ENCODE measurements at places on chromosomes 4 and X.

DNA sequence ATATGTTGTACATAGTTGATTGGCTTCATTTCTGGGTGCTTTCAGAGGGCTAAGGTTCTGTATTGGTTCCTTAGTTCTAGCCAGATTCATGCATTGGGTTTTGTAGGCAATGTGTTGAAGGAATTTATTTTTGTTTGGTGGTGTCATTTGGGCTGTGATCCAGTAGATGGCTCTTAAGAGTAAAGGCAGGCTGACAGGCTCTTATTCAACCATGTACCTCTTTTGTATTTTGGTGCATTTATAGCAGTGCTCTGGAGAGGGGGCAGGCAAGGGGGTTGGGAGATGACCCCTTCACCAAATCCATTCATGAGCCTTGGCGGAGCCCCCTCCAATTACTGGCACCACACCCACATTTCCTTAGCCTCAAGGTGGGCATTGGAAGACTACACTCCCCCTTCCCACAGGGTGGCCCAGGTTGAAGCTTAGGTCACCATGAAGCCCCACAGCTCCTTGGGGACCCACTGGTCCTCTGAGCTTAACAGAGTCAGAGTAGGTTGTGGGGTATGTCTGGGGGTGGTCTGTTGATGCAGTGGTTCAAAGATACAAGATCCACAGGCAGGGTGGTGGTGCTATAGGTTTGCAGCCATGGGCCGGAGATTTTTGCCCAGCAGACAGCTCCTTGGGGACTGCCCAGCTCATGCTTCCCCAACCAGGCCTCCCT is 143.0 kb upstream of the GNPDA2 start:
- DNase-seq, result no peak

GRCh38 chrX:113743069-113743468 is 840.8 kb upstream of the HTR2C start:
- DNase-seq, result no peak

DNA sequence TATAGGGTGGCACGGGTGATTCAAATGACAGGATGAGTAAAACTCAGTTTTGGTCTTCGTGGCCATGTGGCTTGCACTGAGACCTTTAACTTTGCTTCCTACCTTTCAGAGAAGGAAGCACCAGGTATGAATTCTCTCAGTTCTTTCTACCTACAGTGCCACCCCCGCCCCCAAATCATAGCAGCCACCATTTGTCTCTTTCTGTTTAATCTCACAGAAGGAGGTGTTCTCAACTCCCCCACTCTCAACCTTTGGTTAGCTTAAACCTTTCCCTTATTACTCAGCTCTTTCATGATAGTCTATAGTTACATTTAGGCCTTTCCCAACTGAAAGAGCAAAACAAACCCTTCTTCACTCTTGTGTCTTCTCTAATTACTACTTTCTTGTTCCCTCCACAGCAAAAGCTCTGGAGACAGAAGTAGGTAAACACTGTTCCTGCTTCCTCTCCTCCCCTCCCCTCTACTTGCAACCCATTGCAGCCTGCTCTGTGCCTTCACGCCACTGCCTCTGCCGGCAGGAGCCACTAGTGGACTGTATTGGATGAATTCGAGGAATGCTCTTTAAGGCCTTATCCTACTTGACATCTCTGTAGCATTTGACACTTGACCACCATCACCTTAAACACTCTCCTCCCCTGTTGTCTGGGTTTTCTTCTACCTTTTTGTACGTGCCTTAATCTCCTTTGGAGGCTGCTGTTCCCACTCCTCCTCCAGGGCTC is 123.7 kb downstream of the AFF1 start:
- no peak for DNase-seq

- DNase-seq, result no peak
Observed at GRCh38 chrX:44974451-44974850, 101.5 kb downstream of the KDM6A start.

GRCh38 chr4:17385403-17385802 is 126.5 kb downstream of the QDPR start:
- no peak for DNase-seq

DNA sequence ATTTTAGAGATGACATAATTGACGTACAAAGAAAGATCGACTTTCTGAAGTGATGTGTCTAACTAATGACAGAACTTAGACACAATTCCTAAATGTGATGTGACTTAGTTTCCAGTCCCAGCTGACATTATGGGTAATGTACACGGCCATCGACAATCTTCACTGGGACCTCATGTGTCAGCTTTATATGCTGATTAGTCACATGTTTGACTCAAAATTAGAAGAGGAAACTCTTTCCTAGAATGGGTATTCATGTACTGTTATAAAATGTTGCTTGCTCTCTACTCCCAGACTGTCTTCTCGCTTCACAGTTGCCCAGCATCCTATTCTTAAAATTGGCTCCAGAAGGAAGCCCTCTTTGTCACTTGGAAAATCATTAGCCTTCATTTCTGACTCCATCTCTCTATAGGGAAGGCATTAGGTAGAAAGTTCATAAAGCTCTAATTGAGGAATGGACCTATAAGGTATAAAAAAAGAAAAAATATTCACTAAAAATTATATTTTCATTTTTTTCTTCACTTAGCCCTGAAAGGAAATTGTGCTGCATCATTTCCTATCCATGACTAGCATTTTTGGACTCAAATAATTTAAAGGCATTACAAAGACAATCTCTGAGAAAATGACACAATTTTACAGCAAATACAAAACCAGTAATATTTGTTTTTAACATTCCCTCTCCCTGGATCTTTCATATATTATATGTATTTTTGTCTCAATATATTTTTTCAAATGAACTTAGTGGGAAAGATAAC is 554.6 kb downstream of the INPP4B start:
- no peak for DNase-seq

DNA sequence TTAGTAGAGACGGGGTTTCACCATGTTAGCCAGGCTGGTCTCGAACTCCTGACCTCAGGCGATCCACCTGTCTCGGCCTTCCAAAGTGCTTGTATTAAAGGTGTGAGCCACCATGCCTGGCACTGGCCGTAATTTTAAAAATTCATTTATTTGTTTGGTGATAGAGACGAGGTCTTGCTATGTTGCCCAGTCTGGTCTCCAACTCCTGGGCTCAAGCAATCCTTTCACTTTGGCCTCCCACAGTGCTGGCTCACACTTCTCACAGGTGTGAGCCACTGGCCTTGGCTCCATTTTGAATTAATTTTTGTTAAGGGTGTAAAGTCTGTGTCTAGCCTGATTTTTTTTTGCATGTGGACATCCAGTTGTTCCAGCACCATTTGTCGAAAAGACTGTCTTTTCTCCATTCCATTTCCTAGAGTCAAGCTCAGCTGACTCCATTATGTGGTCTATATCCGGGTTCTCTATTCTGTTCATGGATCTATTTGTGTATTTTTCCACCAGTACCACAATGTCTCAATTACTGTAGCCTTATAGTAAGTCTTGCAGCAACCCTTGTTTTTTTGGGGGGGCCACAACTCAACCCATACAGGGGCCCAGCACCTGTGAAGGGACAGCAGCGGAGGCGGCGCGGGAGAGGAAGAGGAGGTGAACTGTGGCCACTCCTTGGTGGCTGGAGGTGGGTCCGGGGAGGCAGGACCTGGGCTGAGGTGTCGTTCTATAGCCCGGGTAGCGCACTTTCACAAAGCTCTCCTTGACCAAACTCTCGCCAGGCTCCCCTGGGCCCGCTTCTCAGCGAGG is 1.5 kb upstream of the NSD2 start:
- no peak for DNase-seq

DNA sequence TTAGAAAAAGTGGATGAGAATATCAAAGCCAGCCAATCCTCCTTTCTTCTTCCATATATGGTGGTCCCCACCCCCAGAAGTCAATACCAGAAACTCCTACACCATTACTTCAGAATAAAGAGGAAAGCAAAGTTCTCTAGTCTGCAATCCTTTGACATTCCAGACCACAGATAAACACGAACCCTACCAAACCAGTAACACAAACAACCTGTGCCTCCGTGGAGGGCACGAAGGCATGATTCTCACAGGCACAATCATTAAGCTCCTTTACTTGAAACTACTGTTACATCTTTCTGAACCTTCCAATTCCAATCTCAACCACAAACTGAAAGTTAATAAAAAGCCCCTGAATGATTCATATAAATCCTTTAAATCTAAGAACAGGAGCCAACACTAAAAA is 16.3 kb downstream of the MAML3 start:
- no peak for DNase-seq

GRCh38 chr4:182448281-182449151 is 205.3 kb downstream of the TENM3 start:
- peak; percentile 52 for DNase-seq

Data from NCI-H1436 treated with DMSO at 0.1 percent for 48 hours (cell line).